Non-pigmented ciliary epithelial cell (primary cell): ENCODE measurements at places on chromosomes 13 and 19.

DNA sequence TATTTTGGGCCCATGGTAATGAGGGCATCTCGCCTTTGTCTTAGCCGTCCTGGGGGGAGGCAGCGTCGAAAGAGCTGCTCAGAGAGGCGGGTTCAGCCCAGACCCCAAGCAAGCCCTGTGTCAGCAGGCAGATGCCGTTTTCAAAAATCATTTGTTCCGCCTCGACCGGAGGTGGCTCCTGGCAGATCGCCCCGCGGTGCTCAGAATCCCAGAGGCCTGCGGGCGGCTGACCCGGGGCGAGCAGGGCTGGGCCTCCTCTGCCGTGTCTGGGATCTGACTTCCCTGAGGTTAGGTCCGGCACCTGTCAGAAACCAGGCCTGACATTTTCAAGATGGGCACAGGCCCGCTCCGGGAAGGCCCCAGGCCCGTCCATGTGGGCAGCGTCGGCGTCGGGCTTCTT lies 36.1 kb downstream of the CRTC1 start:
- no peak for DNase-seq

DNA sequence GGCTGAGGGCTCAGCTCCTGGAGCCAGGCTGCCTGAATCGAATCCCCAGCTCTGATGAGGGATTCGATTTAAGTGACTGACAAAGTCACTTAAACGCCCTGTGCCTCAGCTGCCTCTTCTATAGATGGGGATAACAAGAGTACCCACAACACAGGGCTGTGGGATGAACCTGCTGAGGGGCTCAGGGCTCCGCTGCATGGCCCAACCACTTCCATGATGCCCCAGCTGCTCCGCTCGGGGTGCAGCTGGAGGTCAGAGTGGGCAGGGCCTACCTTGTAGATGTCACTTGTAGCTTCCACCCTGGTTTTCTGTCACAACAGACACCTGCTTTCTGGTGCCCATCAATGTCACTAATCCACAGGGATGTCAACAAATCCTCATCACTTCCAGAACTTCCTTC lies 39.2 kb downstream of the STK24 start:
- no peak for DNase-seq

DNA sequence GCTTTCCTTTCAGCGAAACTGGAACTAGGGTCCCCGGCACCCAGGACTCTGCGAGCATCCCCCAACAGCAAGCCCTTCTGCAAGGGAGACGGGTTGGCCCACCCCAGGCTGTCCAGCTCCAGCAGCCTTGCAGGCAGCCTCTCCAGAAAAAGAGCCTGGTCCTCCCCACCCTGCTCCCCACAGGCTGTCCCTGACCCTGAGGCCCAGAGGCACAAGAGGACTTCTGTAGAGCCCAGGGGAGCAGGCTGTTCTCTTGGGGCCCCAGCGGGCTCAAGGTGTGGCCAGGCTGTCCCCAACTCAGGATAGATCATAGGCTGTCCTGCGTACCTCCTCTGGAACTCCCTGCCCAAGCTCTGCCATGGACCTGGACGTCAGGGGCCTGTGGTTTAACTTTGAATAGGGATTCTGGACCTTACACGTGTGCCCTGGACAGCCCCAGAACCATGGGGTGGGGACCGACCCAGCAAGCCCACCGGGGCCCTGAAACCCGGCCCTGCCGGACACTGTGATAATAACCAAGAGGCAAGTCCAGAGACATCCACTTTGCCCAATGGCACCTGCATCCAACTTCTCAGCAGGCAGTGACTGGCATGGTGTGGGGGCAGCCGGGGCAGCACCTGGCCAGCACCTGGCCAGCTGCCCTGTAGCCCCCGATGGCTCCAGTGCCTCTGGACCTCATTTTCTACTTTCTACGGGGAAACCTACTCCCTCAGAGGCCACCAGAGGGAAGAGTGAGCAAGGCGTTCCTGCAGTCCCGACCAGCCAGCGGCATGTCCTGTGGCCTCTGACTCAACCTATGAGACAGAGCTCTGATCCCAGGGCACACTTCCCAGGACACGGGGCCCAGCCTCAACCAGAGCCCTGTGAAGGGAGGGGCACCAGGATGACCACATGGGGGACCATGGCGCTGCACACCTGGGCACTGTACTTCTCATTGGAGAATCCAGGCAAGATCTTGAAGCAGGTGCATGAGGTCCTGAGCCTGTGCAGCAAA lies 50.9 kb upstream of the TPM4 start:
- peak; percentile 8 for DNase-seq

GRCh38 chr13:81142306-81142999 lies 801.5 kb upstream of the SPRY2 start:
- no peak for DNase-seq

DNA sequence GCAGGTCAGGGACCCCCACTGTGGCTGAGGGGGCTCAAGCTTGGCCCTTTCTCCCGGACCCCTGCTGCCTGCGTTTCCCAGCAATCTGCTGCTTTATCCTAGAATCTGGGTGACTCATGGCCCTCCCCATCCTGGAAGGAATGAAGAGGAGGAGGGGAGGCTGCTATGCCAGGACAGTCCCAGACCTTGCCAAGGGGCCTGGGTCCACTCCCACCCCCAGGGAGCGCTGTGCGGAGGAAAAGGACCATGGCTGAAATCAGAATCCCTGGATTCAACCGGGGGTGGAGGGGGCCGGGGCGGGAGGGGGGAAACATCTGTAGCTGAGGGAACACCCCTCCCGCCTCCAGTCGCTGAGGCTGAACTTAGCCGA lies 20.5 kb downstream of the ZNF114 start:
- no peak for DNase-seq

GRCh38 chr19:1266129-1266915 lies 2.8 kb upstream of the CIRBP start:
- DNase-seq: no peak

DNA sequence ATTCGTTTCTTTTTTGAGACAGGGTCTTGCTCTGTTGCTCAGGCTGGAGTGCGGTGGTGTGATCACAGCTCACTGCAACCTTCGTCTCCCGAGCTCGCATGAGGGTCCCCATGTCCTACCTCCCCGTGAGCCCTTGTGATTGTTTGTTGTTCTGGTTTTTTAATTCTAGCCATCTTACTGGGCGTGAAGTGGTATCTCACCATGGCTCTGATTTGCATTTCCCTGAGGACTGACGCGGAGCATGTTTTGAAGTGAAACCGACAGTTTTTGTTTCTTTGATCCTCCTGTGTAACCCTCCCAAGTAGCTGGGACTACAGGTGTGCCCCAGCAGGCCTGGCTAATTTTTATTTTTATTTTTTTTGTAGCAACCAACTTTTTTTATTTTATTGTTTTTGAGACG lies 21.7 kb downstream of the GNG7 start:
- DNase-seq: no peak

DNA sequence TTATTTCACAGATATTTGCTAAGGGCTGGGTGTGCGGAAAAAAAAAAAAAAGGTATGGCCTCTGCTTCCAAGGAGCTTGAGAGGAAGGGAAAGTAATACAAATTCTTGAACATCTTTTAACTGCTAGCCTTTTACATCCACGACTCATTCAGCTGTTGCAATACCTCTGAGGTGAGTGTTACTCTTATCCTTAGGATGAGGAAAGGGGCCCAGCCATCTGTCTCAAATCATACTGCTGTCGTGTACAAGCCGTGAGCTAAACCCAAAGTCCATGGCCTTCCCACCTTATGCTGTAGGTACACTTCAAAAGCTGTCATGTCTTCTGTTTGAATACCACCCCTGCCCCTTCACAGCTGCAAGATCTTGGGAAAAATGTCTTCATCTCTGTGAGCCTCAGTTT lies 146.8 kb downstream of the KCNRG start:
- no peak for DNase-seq

DNA sequence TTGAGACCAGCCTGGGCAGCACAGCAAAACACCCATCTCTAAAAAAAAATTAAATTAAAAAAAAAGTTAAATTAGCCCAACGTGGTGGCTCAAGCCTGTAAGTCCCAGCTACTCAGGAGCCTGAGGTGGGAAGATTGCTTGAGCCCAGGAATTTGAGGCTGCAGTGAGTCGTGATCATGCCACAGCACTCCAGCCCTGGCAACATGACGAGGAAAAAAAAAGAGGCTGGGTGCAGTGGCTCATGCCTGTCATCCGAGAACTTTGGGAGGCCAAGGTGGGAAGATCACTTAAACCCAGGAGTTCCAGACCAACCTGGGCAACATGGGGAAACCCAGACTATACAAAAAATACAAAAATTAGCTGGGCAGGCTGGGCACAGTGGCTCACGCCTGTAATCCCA lies 2.2 kb upstream of the TMEM161A start:
- DNase-seq: no peak

DNA sequence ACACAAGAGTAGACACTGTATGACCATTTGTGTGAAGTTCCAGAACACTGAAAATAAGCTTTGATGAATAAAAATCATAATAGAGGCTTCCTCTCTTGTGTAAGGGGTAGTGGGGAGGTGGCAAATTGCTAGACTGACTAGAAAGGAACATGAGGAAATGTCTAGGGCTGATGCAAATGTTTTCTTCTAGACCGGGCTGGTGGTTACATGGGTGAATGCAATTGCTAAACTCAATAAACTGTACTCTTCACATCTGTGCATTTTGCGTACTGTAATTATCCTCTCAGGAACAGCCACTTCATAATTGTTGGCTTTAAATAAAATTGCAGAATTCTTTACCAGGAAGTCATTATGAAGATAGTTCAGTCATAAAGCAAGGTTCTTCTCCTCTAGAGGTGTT lies 5.2 kb upstream of the KBTBD7 start:
- no peak for DNase-seq

DNA sequence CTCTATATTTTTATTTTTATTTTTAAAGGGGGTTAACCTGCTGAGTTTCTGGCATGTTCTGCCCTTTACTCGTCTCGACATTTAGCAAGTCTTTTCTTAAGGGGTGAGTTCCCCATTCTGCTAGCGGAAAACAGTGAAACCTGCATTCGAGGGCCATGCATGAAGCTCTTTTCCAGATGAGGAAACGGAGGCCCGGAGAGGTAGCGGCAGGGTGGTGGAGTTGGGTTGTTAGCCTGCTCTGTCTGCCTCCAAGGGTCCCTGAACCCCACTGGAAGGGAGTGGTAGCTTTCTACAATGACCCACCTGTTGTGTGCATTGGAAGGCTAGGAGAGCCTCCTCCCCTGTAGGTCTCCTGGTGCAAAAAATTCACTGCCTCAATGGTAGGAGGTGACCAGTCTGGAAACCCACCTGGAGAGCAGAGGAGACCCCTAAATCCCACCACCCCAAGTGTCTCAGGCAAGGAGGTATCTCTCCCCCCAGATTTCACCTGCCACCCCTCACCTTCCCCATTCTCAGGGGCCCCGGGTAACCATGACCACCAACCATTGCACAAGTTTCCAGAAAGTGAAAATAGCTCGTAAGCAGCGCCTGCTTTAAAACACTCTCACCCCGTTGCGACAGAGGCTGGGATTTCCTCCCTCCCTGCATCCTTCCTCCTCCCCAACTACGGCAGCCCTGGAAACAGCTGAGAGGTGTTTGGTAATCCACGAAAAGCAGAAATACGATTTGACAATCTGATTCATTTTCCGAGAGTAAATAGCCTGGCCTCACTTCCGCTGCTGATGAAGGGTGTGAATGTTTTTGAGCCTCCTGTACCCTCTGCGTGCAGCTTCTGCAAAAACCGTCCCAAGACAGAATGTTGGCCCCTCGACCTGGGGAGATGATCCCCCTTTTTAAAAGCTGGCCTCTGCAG lies 3.5 kb downstream of the KLF2 start:
- no peak for DNase-seq

DNA sequence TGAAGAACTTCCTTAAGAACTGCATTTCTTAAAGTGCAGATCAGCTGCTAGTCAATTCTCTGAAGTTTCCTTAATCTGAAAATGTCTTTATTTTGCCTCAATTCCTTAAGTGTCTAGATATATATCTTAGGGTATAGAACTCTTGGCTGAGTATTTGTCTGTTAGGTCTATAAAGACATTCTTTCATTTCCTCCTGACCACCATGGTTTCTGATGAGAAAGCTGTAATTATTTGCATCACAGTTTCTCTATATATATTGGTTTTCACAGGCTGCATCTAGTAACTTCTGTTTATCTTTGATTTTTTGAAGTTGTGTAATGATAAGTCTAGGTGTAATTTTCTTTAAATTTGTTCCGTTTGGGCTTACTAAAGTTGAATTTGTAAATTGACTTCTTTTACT lies 15.2 kb downstream of the NDFIP2 start:
- DNase-seq: no peak
